Astrocyte (in vitro differentiated cells and primary cell): ENCODE measurements at places on chromosomes 3 and 15. TPM values are rescaled to one million over a fixed set of nuclear protein-coding genes. Genes with fewer than 3 reads are reported as not detected.

GRCh38 chr3:141901914-141902313 lies 25.5 kb downstream of the ATP1B3 start:
- DNase-seq, result no peak

- DNase-seq, result peak; percentile 72
Measured at GRCh38 chr3:194277786-194278130, 73.4 kb downstream of the CPN2 start.

GRCh38 chr3:62718515-62719320 lies 156.5 kb downstream of the CADPS start:
- peak; percentile 61 for DNase-seq

The SH3BP5 gene
- 25.2 and 27.5 TPM in 2 replicates for total RNA-seq
